Stimulated activated CD8-positive, alpha-beta memory T cell treated with anti-CD3 and anti-CD28 coated beads, Interleukin-7, amount 100 ng/mL, for 1 hour (primary cell): ENCODE measurements at places on chromosomes 3 and 15.
A peak's percentile ranks its signal among the peaks of the same experiment; 100 is the strongest.

- DNase-seq, result no peak
Observed at GRCh38 chr3:14649466-14649865, 2.1 kb upstream of the CCDC174 start.

DNA sequence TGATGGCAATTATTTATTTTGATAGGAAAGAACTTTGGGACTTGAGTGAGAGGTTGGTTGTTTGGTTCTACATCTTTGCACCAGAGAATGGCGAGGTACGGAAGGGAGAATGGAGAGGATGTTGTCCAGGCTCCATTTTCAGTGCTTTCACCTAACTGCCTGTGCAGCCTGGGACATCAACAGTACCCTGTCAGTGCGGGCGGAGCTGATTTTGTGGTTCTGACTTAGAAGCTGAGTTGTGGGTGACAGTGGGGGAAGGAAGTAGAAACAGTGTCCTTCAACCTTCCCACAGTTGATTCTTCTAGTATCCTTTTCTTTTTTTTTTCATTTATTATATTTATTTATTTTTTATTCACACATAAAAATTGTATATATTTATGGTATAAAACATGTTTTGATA, 95.3 kb downstream of the TIGIT start:
- peak; percentile 3 for DNase-seq

GRCh38 chr15:74826921-74827320, 494 bp downstream of the CPLX3 start:
- DNase-seq, result no peak

DNA sequence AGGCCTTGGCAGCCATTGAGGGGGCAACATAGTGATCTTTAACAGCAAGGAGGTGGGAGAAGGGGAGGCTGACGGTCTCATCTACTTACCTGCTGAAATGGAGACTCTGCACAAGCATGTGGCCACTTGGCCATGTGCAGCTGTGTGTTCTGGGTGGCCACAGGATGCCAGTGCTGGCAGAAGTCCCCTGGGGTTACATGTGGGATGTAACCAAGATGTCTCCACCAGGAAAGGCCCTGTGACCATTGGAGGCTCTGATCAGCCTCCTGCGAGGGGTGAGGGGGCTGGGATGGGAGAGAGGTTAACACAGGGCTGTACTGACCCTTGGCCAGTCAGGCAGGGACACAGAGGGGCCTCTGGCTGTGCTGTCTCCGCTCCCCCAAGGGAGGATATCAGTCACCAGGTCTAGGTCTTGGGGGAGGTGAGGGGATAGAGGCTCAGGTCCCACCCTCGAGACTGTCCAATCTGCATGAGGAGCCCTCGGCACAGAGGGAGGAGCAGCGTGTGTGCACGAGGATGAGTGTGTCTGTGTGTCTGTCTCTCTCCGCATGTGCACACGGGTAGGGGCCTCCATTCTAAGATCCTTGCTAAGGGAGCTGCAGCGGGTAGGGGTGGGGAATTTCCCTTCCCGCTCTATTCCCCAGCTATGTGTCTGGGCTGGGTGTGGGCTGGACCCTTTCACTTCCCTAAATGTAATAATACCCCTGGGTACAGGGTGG, 19.5 kb downstream of the PRKCD start:
- no peak for DNase-seq

GRCh38 chr15:68594533-68595259, 15.9 kb downstream of the CORO2B start:
- no peak for DNase-seq

- DNase-seq, result no peak
Observed at GRCh38 chr3:126434264-126434590, 39.5 kb downstream of the CFAP100 start.
